ENCODE measurements at places on chromosomes 4 and X.

DNA sequence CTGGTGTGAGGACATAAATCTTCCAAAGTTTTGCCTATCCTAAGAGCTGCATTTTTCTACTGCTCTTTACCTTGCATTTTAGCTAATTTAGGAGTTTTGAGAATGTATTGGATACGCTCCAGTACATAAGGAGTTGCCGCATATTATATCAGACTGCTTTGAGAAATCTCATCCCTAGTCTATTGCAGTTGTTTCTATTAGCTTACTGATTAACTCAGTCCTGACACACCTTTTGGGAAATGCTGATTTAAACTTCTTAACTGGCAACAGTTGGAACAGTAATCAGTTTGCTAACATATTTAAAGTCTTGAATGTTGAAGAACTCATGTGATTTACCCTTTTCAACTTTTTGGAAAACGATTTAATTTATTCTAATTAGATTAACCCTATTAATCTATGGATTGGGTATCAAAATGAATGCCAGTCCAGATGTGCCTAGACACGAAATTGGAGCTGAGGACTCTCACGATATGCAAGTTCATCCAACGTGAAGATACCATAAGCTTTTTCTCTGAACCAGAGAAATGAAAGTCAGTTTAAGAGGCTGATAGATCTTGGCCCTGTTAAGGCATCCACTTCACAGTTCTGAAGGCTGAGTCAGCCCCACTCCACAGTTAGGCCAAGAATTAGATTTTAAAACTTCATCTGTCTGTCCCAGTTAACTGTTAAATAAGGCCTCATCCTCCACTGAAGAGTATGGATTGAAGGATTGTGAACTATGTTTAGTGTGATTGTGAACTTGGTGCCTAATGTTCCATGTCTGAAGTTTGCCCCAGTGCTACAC, 90.0 kb downstream of the MAOA start:
- DNase-seq, result no peak

- peak; percentile 29 for DNase-seq
These were observed 831.5 kb downstream of the STIM2 start for GRCh38 chr4:27692158-27692557.

GRCh38 chrX:107563824-107564223, 64.5 kb upstream of the PRPS1 start:
- no peak for DNase-seq

DNA sequence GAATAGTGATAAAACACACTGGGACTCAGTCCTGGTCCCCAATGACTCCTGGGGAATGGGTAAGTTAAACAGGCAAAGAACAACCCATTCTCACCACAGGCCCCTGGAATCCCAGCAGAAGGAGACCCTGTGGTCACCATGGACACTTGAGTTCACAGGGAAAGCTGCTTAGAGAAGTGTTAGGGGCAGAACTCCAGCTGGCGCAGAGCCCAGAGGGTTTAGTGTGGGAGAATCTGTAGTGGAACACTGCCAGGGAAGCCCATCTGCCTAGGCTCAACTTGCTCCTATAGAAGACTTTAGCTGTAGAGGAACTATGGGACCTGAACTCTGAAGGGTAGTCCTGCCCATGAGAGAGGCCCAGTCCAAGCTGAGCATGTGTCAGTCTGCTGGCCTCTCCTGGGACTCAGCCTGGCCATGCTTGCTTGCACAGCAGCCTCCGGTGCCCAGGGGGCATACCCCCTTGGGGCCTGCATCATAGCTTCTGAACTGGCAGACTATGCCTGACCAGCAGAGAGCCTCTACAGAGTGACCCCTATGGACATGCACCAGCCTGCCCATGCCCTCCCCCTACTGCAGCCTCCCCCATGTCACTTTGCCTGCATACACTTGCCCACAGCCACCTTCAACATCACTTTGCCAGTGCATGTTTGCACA, 343.5 kb downstream of the IDS start:
- DNase-seq, result peak; percentile 80

DNA sequence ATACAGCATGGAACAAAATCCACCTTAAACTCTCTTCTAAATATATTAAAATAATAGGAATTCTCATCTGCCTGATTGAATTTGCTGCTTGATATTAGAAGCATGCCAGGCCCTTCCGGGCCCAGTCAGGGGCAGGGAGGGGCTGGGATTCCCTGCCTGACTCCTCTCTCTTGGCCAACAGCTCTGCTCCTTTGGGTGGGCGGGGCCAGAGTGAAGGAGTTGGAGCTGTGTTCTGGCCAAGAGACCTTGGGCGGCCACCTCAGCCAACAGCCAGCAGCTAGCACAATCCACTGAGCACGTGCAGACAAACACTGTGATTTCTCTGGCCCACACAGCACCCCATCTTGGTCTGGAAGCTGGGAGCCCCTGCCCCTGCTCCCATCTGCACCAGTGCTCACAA, 140.3 kb downstream of the PJA1 start:
- no peak for DNase-seq

- no peak for DNase-seq
These were observed 141.8 kb downstream of the DCHS2 start for GRCh38 chr4:154349829-154350228.

DNA sequence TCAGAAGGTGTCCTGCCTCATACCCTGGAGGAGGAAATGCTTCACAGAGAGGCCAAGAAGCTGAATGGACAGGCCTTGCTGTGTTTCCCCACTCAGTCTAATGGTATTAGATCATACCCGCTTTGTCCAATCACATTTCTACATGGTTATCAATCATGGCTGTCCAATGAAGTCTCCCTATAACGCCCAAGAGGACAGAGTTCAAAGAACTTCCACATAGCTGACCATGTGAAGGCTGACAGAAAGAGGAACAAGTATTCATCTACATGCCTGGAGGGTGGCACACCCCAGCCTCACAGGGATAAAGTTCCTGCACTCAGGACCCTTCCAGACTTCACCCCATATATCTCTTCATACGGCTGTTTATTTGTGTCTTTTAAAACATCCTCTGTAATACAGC, 123.4 kb downstream of the MANBA start:
- no peak for DNase-seq

DNA sequence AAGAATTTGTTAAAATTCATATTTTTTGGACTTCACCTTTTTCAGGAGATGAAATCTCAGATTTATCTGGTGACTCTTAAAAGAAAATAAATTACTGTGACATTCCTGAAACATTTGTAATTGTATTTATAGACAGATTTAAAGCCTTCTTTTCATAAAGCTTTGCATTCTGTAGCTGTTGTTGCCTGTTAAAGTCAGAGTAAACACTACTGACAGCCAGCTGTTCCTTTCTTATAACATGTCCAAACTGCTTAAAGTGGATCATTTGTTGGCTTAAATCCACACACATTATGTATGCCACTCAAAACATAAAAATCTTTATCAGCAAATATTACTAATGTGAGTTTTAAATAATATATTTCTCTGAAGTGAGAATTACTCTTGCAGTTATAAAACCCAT, 157.5 kb downstream of the TECRL start:
- DNase-seq, result no peak

All from WERI-Rb-1 (cell line).